ENCODE measurements at places on chromosomes 5 and 9. TPM values are rescaled to one million over a fixed set of nuclear protein-coding genes. Genes with fewer than 3 reads are reported as not detected.

INSL6 gene
- not detected for total RNA-seq

GPR150 gene
- not detected for total RNA-seq

DNA sequence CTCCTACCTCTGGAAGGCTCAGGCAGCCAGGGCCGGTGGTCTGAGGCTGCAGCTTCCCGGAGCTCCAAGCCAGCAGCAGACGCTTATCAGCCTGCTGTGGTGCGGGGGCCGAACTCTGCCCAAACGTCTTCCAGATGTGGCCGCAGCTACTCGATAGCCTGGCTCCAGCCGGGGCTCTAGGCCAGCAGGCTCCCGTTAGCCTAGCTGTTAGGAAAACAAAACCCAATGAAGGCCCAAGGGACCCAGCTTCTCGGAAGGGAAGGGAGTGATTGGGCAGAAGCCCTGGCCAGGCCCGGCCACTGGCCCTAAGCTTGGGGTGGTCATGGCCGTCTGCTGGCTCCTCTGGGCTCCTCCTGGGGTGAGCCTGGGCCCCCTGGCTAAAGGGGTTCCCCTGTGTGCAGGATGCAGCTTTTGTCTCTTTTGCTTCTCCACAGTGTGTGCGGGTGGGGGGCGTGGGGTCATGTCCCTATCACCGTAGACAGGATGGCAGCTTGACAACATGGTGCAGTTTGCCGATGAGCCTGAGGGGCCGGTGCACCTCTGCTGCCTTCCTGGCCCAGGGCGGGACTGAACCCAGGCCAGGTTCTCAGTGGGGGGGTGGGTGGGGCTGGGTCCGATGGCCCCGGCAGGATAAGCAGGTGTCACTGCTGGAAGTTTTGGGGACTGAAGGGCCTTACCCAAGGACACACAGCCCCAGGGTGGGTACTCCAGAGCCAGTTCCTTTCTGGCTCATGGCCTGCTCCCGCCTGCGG lies 18.7 kb downstream of the MYMK start:
- peaks cover 25% of the 10 kb centered on the region for H3K4me1 ChIP-seq
- no peak for DNase-seq
- no peak overlapping the region for H3K4me3 ChIP-seq
- no peak overlapping the region for H3K27ac ChIP-seq

DNA sequence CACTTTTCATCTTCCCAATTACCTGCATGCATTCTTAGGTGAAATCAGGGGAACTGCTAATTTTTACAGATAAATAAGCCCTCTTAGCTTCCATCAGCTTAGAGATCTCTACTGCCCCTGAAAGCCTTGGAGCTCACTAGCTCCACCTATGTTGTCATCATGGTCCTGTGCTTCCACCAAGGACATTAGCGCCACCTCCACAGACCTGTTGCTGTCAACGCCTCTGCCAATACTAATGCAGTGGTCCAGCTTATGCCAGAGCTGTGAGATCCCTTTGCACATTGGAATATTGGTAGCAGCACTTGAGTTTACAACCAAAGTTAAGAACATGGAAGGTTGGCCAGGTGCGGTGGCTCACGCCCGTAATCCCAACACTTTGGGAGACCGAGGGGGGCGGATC lies 7.7 kb upstream of the SHISAL2B start:
- no peak overlapping the region for H3K27ac ChIP-seq
- no peak for DNase-seq
- no peaks in the 10 kb centered on the region for H3K4me1 ChIP-seq

GRCh38 chr5:50653946-50654345 lies 12.5 kb upstream of the PARP8 start:
- H3K36me3 ChIP-seq: no peaks in the 10 kb centered on the region
- H3K27ac ChIP-seq: no peak overlapping the region
- H3K4me3 ChIP-seq: no peak overlapping the region
- DNase-seq: no peak
- H3K4me1 ChIP-seq: no peaks in the 10 kb centered on the region

MZB1 gene
- total RNA-seq: not detected

GRCh38 chr5:61496446-61496845 lies 164.4 kb downstream of the ZSWIM6 start:
- H3K36me3 ChIP-seq: peaks cover 36% of the 10 kb centered on the region
- no peak overlapping the region for H3K27ac ChIP-seq
- H3K27me3 ChIP-seq: no peaks in the 10 kb centered on the region

DNA sequence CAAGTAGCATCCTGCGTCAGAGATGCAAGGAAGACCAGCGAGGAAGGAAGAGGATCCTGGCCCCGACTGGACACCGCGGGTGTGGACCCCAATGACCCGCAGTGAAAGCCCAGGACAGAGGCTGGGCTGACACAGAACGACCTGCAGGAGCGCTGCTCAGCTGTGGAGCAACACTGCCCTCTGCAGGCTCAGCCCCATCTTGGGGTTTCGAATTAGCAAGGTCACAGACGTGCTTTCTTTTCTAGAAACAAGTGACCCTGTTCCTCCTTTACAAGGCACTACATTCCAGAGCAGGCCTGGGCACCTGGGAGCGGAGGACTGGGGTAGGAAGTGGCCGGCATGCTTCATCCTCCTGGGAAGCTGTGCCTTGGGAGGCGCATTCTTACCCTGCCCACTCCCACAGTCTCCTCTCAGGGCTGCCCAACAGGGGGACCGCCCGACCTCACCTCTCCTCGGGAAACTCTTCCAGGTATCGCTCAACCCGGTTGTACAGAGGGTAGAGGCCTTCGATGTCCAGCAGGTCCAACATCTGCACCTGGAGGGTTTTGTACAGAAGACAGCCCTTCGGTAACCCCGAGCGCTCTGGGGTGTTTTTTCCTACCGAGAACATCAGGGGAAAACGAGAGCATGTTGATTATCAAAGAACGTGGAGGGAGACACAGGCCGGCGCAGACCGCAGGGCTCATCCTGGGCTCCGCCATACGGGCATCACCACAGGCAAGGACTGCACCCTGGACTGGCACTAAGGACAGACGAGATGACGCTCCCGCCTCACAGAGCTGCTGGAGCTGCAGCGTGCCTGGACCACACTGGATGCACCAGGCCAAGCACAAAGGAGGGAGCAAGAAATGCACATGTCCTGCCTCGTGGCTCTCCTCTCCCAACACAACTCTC lies 35.0 kb downstream of the IPPK start:
- H3K4me1 ChIP-seq: no peaks in the 10 kb centered on the region
- H3K4me3 ChIP-seq: no peak overlapping the region
- DNase-seq: peak; percentile 55
- H3K27me3 ChIP-seq: no peaks in the 10 kb centered on the region

HTR4 gene
- not detected for total RNA-seq

SMIM33 gene
- not detected for total RNA-seq

GMCL2 gene
- total RNA-seq: not detected

- no peak overlapping the region for H3K27ac ChIP-seq
- no peak for DNase-seq
- H3K36me3 ChIP-seq: no peaks in the 10 kb centered on the region
- no peaks in the 10 kb centered on the region for H3K27me3 ChIP-seq
- H3K4me3 ChIP-seq: no peak overlapping the region
These were observed 342.3 kb downstream of the ZSWIM6 start for GRCh38 chr5:61674378-61674777.

DNA sequence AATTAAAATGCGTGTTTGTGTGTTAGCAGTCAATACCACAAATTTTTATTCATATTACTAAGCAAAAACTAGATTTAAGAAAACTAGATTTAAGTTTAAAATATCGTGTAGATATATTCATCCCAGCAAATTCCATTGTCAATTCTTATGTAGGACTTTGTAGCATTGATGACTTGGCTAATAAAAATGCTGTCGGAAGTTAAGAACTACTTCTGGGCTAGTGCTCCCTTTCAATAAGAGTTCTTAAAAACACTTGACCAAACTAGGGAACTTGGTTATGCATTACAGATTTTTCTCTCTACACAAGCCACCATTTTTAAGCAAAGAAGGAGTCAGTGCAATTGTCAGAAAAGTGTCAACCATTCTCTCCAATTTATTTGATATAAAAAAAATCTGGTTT lies 68.7 kb upstream of the RAD23B start:
- no peak overlapping the region for H3K4me3 ChIP-seq
- H3K36me3 ChIP-seq: no peaks in the 10 kb centered on the region
- no peak for DNase-seq

DNA sequence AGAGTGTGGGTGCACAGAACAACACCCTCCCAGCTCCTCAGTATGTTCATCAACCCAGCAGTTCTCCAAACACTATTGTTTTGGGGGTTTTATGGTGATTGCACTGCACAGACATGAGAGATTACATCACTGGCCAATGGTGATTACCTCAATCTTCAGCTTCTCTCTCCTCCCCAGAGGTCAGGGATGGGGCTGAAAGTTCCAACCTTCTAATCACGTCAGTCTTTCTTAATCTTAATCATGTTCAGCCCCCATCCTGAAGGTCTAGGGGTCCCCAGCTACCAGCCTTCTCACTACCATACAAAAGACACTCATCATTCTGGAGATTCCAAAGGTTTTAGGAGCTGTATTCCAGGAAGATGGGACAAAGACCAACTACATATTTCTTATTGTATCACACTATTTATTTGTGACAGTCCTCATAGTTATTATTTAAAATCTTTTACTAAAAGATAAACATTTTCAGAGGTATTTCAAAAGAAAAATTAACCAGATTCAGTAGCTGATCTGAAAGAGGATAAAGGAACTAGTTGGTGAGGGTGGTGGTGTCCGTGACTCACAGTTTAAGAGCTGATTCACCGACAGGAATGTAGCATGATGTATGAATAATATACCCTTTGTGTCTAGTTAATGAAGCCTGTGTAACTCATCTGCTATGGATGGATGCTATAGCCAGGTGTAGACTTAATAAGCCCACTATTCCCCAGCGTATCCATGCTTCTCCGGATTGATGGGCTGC lies 35.6 kb downstream of the RASEF start:
- no peaks in the 10 kb centered on the region for H3K36me3 ChIP-seq
- peak; percentile 59 for DNase-seq
- peaks cover 37% of the 10 kb centered on the region for H3K4me1 ChIP-seq
- H3K27ac ChIP-seq: peak overlapping the region; percentile 48
- no peaks in the 10 kb centered on the region for H3K27me3 ChIP-seq

DNA sequence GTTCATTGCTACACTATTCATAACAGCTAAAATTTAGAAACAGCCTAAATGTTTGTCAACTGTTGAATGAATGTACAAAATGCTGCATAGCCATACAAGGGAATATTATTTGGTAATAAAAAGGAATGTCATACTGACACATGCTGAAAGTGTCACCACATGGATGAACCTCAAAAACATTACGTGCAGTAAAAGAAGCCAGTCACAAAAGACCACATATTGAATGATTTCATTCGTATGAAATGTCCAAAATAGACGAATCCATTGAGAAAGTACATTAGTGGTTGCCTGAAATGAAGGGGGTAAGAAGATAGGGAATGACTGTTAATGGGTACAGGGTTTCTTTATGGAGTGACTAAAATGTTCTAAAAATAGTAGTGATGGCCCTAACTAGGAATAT lies 11.6 kb upstream of the ECM2 start:
- no peak overlapping the region for H3K27ac ChIP-seq
- H3K27me3 ChIP-seq: no peaks in the 10 kb centered on the region
- no peak overlapping the region for H3K4me3 ChIP-seq
- no peaks in the 10 kb centered on the region for H3K4me1 ChIP-seq
- no peak for DNase-seq

GRCh38 chr5:64865662-64866061 lies 96.9 kb downstream of the CWC27 start:
- no peak overlapping the region for H3K27ac ChIP-seq
- no peaks in the 10 kb centered on the region for H3K36me3 ChIP-seq
- DNase-seq: no peak
- no peak overlapping the region for H3K4me3 ChIP-seq
- H3K27me3 ChIP-seq: no peaks in the 10 kb centered on the region

RASGEF1C gene
- total RNA-seq: not detected

- no peaks in the 10 kb centered on the region for H3K4me1 ChIP-seq
- H3K36me3 ChIP-seq: no peaks in the 10 kb centered on the region
- no peak overlapping the region for H3K27ac ChIP-seq
- DNase-seq: no peak
- H3K27me3 ChIP-seq: peaks cover 12% of the 10 kb centered on the region
These were observed 50.2 kb upstream of the LMX1B start for GRCh38 chr9:126563556-126563955.

DNA sequence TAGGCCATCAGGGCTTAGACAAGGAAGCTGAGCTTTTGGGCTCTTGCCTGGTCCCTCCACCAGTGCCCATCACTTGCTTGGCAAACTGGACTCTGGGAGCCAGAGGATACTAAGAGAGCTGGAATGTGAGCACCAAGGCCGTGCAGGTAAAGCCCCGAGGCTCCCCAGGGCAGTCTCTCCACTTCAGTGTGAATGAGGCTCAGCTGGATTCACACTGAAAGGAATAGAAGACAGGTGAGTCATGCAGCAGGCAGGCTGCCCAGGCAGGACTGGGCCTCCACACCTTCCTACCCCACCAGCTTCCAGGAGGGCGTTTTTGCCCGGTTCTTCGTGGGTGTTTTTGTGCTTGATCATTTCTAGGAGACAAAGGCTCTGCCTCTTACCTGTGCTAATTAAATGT lies 7.3 kb upstream of the CTSV start:
- no peaks in the 10 kb centered on the region for H3K4me1 ChIP-seq
- H3K4me3 ChIP-seq: no peak overlapping the region
- no peak for DNase-seq

DNA sequence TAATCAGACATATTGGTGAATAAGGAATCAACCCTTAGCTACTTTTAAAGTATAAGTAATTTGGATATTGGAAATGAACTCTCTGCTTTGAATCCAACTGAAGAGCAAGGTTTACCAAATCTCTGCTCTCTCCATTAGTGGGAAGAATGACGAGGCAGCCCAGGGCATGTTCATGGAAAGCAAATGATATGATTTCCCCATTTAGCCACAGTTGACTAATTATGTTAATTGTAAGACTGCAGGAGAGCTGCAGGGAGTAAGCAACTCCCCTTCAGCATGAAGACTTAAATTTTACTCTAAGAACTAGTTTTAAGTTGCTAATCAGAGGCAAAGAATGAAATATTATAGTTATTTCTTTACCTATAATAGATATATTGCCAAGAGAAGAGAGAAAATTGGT lies 194.3 kb upstream of the CD180 start:
- H3K4me1 ChIP-seq: no peaks in the 10 kb centered on the region
- no peak for DNase-seq
- H3K36me3 ChIP-seq: no peaks in the 10 kb centered on the region
- H3K27ac ChIP-seq: no peak overlapping the region

DNA sequence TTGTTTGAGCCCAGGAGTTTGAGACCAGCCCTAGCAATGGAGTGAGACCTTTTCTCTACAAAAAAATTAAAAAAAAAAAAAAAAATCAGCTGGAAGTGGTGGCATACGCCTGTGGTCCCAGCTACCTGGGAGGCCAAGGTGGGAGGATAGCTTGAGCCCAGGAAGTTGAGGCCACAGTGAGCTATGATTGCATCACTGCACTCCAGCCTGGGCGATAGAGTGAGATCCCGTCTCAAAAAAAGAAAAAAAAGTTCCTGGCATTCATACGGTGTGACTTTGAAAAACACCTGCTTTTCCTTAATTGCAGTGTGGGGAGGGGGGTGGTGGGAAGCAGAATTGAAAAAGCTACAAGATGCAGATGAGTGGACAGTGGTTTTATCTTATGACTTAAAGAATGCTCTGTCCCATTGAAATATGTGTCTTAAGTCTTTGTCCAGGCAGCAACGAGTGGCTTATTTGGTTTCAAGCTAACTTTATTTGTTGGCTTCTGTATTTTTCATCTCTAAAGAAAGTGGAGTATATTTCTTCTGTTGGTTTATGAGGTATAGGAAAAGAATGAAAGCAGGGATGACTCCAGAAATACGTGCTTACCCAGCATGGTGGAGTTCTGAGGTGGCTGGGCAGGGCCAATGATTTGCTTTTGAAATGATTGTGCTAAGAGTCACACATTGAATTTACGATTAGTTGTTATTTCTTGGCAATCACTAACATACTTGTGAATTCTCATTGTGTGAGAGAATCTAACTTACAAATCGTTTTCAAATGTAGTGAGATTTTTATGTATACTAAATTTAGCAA lies 27.8 kb downstream of the ROPN1L start:
- H3K27me3 ChIP-seq: no peaks in the 10 kb centered on the region
- H3K4me1 ChIP-seq: peaks cover 45% of the 10 kb centered on the region
- H3K27ac ChIP-seq: no peak overlapping the region
- no peak overlapping the region for H3K4me3 ChIP-seq
